ENCODE measurements at places on chromosomes 13 and 19.

- no peak for DNase-seq
These were observed 23.1 kb upstream of the COG3 start for GRCh38 chr13:45441633-45442032.

DNA sequence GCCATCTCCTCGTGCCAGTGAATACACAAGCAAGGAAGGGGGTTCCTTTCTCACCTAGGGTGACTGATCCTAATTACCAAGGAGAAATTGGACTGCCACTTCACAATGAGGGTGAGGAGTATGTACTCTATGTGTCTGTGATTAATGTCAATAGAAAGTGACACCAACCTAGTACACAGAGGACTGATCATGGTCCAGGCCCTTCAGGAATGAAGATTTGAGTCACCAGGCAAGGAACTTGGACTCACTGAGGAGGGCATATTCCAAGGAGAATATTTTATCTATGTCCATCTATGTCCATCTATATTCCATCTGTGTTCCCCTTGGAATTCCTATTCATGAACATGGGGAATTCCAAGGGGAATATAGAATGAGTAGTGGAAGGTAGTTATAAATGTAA is 9.2 kb upstream of the ALOX5AP start:
- DNase-seq = no peak

- DNase-seq = peak; percentile 7
These were observed 59.9 kb downstream of the LIG4 start for GRCh38 chr13:108155185-108156106.

GRCh38 chr13:33128134-33128533 is 111.9 kb downstream of the KL start:
- DNase-seq = no peak

DNA sequence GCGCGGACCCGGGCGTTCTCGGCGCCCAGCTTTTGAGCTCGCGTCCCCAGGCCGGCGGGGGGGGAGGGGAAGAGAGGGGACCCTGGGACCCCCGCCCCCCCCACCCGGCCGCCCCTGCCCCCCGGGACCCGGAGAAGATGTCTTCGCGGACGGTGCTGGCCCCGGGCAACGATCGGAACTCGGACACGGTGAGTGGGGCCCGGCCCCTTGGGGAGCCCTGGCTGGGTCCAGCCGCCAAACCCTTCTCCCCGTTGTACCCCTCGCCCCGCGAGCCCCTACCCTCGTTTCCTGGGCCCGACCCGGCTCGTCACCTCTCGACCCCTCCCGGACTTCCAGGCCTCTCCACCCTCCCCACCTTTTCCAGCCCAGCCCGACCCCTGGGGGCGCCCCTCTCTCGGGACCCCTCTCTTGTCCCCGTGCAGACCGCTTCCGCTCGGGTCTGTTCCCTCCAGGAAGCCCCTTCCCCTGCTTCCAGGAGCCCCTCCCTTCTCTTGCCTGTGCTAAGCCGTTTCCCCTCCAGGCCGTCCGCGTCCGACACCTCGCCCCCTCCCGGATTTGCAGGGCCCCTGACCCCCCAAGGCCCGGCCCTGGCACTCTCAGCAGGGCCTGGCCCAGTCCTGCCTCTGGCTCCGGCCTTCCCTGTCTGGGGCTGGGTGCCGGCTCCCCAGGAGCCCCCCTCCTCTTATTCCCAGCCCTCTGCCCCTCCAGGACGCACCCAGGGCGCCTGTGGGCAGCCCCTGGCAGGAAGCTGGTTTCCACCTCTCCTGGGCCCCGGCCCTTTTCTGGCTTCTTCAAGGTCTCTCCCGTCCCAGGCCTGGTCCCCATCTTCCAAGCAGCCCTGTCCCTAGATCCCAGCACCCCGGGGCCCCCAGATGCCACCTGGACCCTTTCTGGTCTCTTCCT is 632 bp downstream of the MARK4 start:
- DNase-seq = peak; percentile 6

DNA sequence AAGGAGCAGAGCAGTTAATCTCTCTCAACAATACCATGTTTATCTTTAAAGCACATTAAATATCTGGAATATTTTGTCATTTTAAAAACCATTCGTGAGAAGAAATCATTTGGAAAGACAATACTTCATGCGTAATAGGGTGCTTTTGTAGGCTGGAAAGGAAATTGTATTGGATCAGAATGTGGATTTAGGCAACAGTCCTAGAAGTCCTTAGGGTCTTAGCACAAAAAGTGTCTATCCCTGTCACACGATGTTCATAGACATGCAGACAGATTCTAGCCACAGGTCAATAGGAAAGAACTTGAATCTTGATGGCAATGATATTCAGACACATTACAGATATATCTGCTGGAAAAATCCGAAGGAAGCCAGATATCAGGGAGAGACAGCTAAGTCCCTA is 156.0 kb downstream of the KCTD12 start:
- no peak for DNase-seq

Measured in C1 segment of cervical spinal cord (tissue), 14 donors.